A549 treated with CpdA at 1 μM for 4 hours (cell line): ENCODE measurements at places on chromosomes 11 and 22. TPM values are rescaled to one million over a fixed set of nuclear protein-coding genes. Genes with fewer than 3 reads are reported as not detected.

The TRIM3 gene
- 13.6 to 20.7 TPM (median 17.7 TPM) in 5 replicates for total RNA-seq

The MAP6 gene
- 1.5 to 1.7 TPM (median 1.7 TPM) in 5 replicates for total RNA-seq

The SLC22A12 gene
- total RNA-seq, result not detected in 5 replicates

The TPH1 gene
- total RNA-seq, result 0.02 to 0.10 TPM (median 0.08 TPM) in 4 of 5 replicates, not detected in the other

The SLC17A6 gene
- not detected in 5 replicates for total RNA-seq

The SPI1 gene
- total RNA-seq, result 0.11 TPM in 1 of 5 replicates, not detected in the others

The TLCD5 gene
- 5.5 to 8.1 TPM (median 7.3 TPM) in 5 replicates for total RNA-seq

The GNAZ gene
- total RNA-seq, result 2.1 to 2.8 TPM (median 2.6 TPM) in 5 replicates

The LDHAL6A gene
- not detected in 5 replicates for total RNA-seq
